ENCODE measurements at places on chromosomes 7 and 10.

GRCh38 chr10:68151453-68151852 is 42.2 kb downstream of the MYPN start:
- DNase-seq: no peak

- DNase-seq: no peak
Observed at GRCh38 chr7:153444641-153445040, 607.6 kb upstream of the DPP6 start.

GRCh38 chr10:131977323-131978096 is 4.2 kb downstream of the BNIP3 start:
- no peak for DNase-seq

GRCh38 chr7:20545016-20545415 is 70.5 kb upstream of the ABCB5 start:
- no peak for DNase-seq

- no peak for DNase-seq
Observed at GRCh38 chr10:6274040-6274439, 71.3 kb downstream of the PFKFB3 start.

DNA sequence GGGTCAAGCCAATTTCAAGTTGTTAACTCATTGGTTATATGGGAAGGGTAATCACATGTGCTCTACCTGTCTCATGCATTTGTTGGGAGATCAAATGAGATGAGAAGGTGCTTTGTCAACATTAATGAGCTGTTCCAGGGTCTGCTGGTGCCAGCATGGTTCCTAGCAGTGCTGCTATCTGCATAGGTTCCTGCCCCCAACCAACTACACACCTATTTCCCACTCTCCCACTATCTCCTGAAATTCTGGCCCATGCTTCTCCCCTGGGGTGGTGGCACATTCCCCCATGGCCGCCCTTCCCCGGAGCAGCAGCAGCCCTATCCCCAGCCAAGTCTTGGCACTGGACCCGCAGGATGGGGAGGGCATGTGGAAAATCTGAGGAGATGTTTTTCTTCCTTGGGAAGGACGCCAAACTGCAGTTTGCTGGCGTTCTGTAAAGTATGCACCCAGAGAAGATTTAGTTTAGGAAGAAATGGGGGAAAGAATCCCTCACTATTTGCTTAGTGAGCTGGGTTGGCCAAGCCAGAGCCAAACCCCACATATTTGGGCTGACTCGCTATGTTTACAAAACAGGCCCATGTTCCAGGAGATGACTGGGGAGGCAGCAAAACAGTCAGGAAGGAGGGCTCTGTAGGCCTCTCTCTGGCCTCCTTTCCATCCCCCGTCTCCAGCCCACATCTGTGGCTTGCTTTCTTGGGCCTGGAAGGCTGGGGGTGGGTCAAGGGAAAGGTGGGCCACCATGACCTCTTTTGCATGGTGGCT is 42.5 kb downstream of the PPP1R3C start:
- DNase-seq: peak; percentile 15

DNA sequence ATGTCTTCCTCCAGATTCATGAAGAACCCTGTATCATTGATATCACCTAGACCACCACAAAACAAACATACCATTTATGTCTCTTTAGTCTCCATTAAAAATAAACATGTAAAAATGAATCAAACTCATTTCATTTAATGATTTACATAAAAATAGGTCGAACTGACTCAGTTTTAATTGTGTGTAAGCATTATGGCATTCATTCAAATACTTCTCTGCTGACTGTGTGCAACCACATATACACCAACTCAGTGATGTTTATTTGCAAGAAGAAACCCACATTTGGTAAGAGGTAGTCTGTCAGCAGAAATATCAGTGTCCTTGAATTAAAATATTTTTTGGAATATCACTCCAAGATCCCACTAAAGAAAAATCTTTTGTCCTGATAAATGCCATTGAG is 30.5 kb downstream of the ABCB1 start:
- no peak for DNase-seq

DNA sequence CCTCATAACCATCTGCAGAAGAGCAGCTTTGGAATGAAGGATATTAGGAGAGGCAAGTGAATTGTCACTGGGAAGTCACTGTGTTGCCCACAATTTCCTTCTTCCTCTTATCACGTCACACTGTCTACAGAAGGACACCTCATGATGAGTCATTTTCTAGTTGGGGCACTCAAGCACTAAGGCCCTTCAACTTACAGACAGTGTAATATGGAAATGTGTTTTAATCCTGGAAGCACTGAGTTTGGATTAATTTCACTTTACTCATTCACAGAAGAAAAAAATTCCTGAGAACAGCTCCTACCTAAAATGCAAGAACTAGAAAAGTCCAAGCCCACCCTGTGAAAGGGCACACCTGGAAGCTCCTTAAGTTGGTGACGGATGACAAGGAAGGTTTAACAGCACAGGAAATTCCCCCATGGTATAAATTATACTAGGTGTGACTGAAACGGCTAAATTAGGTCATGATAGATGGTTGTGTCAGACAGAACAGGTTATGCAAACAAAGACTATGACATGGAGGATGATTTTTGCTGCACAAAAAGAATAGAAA is 56.6 kb downstream of the PARD3 start:
- DNase-seq: peak; percentile 39

GRCh38 chr10:26640391-26640790 is 57.1 kb upstream of the PDSS1 start:
- DNase-seq: peak; percentile 46

DNA sequence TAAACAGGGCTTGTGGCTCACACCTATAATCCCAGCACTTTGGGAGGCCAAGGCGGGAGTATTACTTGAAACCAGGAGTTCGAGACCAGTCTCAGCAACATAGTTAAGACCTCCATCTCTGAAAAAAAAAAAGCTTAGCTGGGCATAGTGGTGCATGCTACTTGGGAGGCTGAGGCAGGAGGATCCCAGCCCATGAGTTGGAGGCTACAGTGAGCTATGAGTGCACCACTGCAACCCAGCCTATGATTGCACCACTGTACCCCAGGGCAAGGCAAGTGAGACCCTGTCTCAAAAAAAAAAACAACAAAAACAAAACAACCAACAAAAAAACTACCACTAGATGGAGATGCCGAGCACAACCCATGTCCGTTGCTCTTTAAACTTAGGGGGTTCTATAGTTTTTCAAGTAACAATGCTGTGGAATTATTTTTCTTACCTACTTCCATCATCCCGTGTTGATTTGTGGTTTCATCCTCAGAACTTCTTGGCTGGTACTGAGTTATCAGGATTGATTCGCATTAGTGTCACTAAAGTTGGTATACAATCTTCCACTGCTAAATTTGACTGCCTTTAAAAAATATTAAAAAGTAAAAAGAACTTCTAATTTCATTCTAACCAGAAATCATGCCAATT is 12.2 kb upstream of the REPIN1 start:
- no peak for DNase-seq

- peak; percentile 99 for DNase-seq
Observed at GRCh38 chr7:157336383-157337315, at the start of gene DNAJB6. DNAJB6 (plus strand) TSS chr7:157337004; CDS start chr7:157358573, 21,569 bp downstream.

GRCh38 chr10:89861584-89862301 is 160.4 kb downstream of the KIF20B start:
- peak; percentile 53 for DNase-seq

GRCh38 chr10:80195046-80195574 is 10.2 kb downstream of the ANXA11 start:
- DNase-seq: peak; percentile 23

- DNase-seq: no peak
Observed at GRCh38 chr7:43212921-43213320, 100.5 kb downstream of the HECW1 start.

DNA sequence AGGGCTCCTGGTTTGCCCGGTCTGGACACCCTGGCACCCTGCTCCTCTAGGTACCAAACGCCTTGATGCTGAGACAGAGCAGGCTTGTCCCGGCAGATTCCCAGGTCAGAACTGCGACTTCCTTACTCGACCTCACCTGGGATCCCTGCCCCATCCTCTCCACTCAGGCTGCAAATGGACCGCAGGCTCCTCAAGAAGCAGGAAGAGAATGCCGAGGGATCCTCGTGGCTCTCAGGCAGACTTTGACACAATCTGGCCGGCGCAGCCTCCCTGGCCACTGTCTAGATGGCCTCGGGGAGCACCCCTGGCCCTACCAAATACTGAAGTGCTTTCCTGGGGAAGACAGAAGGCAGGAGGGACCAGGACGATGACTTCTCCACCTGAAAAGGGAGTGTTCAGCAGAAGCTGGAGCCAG is 421 bp upstream of the NODAL start:
- DNase-seq: no peak

All from upper lobe of left lung (tissue), 6 donors.